Right cardiac atrium (tissue), 5 donors: ENCODE measurements at places on chromosomes 7 and 10.
A peak's percentile ranks its signal among the peaks of the same experiment; 100 is the strongest.

GRCh38 chr10:130301021-130301892 is 165.1 kb downstream of the GLRX3 start:
- peak; percentile 92 for DNase-seq

- DNase-seq, result no peak
These were observed 15.9 kb upstream of the RAPGEF5 start for GRCh38 chr7:22372863-22373262.

DNA sequence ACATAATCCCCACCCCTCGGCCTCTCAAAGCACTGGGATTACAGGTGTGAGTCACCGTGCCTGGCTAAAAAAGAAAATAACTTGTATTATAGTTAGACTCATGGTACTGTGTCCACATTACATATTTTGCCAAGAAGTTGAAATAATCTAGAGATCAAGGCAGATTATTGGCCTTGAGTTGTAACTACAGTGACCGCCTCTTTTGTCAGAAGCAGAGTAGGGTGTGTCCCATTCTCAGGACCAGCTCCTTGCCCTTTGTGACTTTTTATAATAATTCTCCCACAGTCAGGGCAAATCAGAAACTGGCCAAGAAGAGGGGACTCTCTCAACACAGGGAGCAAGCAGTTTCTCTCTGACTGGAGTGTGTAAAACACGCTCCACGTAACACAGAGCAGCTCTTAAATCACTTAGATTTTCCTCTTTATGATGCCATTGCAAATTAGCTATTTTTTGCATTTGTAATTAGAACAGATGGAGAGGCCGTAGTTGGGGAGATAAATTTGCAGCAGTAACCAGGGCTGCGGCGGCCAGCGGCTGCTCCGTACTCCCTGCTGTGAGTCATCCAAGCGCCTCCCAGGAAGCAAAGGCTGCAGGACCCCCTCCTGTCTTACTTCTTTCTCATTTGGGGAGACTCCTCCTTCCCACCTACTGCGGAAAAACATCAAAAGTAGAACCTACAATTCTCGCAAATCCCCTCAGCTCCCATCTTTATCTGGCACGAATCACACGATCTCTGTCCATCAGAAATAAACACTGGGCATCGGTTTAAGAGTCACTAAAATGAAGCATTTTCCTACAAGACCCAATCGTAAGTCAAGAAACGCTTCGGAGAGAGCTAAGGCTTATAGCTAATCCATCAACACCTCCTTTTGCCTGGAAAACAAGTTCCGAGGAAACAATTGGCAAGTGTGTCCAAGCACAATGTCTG is 32.1 kb upstream of the MSRB2 start:
- no peak for DNase-seq

DNA sequence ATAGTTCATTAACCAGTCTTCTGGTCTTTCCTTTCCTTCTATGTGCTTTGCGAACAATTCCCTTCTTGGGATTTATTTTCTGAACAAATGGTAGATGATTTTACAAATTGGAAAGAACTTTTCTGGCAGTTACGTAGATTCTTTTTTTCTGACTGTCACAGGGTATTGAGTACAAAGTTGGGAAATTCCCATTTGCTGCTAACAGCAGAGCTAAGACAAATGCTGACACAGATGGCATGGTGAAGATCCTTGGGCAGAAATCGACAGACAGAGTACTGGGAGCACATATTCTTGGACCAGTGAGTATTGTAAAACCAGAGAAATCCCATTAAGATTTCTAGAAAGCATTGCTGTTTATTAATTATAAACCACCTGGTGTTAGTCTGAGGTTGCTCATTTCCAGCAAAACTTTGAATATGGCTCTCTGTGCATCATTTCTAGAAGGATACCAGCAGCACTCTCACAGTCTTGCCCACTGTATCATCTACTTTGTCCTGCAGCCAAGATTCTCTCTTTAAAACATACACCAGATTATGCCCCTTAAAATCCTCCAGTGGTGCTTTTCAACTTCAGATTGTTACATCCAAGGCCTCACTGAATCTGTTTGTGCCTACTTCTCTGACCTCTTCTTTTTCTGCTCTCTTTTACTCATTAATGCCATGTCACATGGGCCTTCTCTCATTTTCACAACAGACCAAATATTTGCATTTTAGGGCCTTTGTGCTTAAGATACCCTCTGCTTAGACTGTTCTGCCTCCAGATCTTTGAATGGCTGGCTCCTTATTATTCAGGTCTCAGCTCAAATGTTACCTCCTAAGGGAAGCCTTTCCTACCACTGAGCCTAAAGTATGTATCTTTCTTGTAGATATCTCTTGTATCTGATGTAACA is 27.0 kb downstream of the DLD start:
- DNase-seq, result no peak

- no peak for DNase-seq
These were observed 170.6 kb upstream of the IMMP2L start for GRCh38 chr7:111732923-111733322.

- no peak for DNase-seq
These were observed 95.3 kb upstream of the CYP26C1 start for GRCh38 chr10:92965314-92965713.

- no peak for DNase-seq
These were observed 162.2 kb upstream of the ITGB1 start for GRCh38 chr10:33120275-33120674.

DNA sequence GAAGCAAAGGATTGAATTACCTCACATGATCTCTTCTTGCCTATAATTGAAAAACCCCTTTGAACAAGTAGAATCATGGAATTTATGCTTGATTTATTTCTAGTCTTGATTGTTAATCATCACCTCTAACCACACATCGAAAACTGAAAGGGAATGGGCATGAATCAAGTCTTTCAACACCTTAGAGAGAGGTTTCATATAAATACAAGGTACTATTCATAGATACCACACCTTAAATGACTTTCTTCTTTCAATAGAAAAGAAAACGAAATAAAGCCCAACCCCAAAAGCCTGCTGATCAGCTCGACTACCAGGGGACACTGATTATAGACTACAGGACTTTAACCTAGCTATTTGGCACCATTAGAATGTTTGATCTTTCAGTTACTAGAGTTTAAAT is 128.6 kb upstream of the PTPRZ1 start:
- DNase-seq, result no peak

DNA sequence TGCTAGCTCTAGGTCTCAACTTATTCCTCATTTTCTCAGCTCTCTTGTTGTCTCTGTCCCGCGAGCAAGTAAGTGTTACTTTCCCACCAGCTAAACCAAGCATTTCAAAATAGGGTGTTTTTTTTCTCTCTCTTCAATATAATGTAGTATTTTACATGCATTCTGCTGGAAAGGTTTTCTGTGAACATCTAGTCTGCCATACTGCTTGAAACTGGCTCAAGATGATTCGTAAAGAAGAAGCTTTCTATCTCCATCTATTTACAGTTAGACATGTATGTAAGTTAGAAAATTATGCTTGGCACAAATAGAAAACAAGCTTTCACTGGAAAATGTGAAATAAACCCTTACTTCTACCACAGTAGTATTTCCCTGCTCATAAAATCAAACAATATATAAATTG is 31.2 kb downstream of the C1QL3 start:
- DNase-seq, result no peak

DNA sequence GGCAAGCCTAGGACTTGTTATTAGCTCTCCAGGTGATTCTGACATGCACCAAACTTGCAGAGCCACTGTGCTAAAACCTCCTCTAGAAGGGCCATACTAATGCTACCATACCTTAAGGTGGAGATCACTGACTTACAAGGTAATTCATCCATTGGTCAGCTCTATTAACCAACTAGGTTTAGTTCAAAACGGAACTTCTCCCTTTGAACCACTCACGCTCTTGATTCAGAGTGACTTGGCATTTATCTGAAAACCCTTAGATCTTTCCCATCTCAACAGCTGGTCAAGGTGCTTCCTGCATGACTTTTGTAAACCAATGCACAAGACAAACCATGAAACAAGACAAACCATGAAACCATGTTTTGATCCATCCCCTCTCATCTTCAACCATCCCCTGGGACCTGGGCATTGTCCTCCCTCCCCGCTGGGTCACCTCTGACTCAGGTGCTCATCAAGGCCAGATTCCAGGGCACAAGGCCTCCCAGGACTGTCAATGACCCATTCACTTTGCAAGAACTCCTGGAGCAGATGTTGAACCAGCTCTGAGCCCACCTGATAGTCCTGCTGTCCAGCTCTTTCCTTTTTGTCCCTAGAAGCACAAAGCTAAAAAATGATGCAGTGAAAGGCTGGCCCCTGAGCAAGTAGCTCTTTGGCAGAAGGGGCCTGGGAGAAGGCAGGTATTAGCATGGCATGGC is 18.8 kb downstream of the IMPDH1 start:
- no peak for DNase-seq

DNA sequence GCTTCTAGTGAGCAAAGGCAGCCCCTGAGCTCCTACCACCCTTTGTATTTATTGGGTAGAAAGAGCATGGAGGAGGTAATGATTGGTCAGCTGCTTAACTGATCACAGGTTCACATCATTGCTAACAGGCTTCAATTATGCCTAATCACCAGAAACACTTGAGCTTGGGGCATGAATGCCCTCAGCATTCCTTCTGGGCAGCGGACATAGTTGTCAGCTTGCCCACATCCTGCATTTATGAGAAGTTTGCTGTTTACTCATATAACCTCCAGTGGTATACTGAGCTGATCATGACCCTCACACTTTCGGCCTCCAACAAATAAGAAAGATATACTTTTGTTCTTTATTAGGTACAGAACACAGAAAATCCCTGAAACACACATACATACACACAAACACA is 140.3 kb upstream of the ODAD2 start:
- DNase-seq, result no peak

DNA sequence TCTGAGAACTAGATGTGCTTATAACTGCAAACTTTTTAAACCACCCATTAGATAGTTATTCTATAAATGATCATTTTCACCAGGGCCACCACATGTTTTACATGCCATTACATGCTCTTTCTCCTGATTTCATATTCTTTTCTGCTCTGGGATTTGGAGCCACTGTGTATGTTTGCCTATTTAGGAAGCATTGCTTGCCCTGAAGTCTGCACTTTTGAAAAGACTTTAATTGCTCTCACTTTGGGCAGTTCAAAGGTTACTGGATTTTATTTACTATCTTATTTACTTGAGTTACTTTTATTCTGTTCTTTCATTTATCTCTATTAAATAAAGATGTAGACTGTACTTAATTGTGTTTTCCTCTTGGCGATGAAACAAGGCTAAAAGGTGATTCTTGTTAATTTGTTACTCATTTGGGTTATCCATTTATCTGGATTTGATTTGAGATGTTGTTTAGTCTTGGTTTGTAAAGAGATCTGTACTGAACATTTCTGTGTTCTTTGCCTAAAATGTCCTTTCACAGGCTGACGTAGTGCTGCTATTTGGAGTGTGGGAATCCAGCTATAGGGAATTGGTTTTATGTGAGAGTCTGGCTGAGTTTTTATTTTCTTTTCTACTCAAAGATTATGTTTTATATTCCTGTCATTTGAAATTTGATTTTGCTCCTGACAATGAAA is 88.8 kb downstream of the SUGCT start:
- DNase-seq, result no peak

DNA sequence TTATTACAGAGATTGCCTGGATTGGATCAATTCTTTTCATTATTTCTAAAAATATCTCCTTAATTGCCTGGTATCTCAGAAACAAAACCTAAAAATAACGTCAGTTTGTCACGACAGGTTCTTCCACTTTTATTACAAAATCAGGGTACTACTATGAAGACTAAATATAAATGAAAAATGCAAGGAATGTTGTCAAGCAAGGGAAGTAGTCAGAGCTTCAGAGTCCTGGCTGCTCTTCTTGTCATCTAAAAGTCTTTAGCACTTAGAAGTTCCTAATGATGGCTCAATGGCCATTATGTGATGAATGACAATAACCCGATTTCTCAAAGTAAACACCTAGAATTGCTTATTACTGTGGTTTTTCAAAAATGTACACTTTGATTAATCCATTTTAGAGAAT is 192.2 kb downstream of the SEMA3A start:
- no peak for DNase-seq
